ENCODE measurements at places on chromosomes 12 and 14.

DNA sequence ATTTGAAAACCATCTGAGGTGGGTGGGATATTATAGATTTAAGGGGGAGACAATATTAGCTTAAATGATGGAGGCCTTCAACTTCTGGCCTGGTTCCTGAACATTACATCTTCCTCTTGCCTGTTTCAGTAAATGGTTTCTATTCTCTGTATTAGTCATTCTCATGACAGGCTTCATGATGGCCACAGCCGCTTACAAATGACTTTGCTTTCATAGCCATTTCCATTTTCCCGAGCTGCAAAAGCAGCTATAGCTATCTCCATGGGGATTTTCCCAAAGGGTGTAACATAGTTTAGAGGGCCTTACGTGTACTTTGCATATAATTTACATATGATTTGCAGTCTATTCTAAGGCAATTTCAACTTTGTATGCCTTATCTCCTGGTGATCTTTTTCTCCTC is 121.8 kb downstream of the NRXN3 start:
- H3K4me1 ChIP-seq: no peaks in the 10 kb centered on the region
- H3K36me3 ChIP-seq: no peaks in the 10 kb centered on the region
- DNase-seq: no peak
- peaks cover 5% of the 10 kb centered on the region for H3K27me3 ChIP-seq
- H3K4me3 ChIP-seq: no peak overlapping the region
- no peak overlapping the region for H3K27ac ChIP-seq

- no peak overlapping the region for H3K4me3 ChIP-seq
- H3K4me1 ChIP-seq: no peaks in the 10 kb centered on the region
- no peak for DNase-seq
- H3K27me3 ChIP-seq: peaks cover 9% of the 10 kb centered on the region
Measured at GRCh38 chr12:66047411-66048021, 83.0 kb downstream of the LLPH start.

GRCh38 chr12:74482115-74482514 is 55.5 kb upstream of the ATXN7L3B start:
- H3K27ac ChIP-seq: no peak overlapping the region
- H3K4me1 ChIP-seq: no peaks in the 10 kb centered on the region
- H3K36me3 ChIP-seq: no peaks in the 10 kb centered on the region
- H3K4me3 ChIP-seq: no peak overlapping the region

GRCh38 chr14:81235096-81235495 is 14.3 kb upstream of the GTF2A1 start:
- DNase-seq: no peak
- H3K27me3 ChIP-seq: peaks cover 4% of the 10 kb centered on the region
- no peak overlapping the region for H3K27ac ChIP-seq
- peaks cover 3% of the 10 kb centered on the region for H3K4me1 ChIP-seq

GRCh38 chr12:30423330-30423729 is 272.3 kb downstream of the IPO8 start:
- H3K4me3 ChIP-seq: no peak overlapping the region
- H3K27me3 ChIP-seq: no peaks in the 10 kb centered on the region
- H3K27ac ChIP-seq: no peak overlapping the region
- DNase-seq: no peak
- no peaks in the 10 kb centered on the region for H3K4me1 ChIP-seq

DNA sequence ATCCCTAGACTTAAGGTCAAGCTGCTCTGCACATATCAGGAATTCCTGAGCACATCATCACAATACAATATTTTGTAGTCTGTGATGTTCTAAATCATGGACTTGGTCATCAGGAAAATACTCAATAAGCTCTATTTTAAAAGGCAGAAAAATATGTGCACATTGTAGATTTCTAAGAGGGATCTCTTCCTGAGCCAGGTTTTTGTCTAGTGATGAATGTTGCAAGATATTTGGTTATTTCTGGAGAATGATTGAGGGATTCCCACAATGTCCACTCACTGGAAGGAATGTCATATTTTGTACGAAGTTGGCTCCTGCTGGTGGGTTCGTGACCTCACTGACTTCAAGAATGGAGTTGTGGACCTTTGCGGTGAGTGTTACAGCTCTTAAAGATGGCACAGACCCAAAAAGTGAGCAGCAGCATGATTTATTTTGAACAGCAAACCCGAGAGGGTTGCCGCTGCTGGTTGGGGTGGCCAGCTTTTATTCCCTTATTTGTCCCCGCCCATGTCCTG is 300.9 kb upstream of the DCN start:
- no peaks in the 10 kb centered on the region for H3K36me3 ChIP-seq
- H3K4me1 ChIP-seq: no peaks in the 10 kb centered on the region
- H3K4me3 ChIP-seq: no peak overlapping the region
- no peak overlapping the region for H3K27ac ChIP-seq

DNA sequence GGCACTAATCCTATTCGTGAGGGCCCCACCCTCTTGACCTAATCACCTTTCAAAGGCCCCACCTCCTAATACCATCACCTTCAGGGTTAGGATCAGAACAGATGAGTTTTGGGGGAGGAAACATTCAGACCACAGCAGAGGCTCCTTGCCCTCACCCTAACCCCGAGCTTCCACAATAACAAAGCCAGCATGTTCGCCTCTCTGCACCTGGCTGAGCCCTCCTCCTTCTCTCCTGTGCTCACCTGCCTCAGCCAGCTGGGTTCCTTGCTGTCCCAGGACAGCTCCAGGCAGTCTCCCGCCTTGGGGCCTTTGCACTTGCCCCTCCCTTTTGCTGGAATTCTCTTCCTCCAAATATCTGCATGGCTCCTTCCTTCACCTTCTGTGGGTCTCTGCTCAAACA is 9.7 kb upstream of the RAN start:
- H3K4me1 ChIP-seq: no peaks in the 10 kb centered on the region
- H3K27ac ChIP-seq: no peak overlapping the region
- no peak for DNase-seq

All from activated naive CD8-positive, alpha-beta T cell treated with anti-CD3 and anti-CD28 coated beads, Interleukin-2, amount 10 ng/mL, durations not matched to agents 7 days and 5 days (primary cell).